HepG2 (cell line): ENCODE measurements at places on chromosomes 1 and 21.

DNA sequence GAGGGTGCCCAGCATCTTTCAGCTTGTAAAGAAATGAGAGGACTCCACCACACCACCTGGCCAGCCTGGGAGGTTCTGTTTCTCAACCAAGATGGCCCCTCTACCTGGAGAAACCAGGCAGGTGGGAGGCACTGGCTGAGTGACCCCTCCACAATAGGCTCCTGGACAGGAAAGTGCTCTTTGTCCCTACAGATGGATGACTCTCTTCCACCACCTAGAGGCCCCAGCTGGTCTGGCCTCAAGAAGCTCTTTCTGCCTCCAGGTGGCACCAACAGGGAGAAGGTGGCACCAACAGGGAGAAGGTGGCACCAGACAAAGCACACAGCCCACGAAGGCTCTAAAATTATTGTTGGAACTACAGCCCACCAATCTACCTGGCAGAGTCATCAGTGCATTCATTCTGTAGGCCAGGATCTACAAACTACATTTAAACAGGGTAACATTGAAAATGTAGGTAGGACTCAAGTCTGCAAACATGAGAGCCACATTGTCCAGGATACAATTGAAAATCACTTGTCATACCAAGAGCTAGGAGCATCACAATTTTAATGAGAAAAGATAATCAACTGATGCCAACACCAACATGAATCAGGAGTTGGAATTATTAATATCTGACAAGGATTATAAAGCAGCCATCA lies 14.4 kb downstream of the TMPRSS3 start:
- peak; percentile 69 for DNase-seq

DNA sequence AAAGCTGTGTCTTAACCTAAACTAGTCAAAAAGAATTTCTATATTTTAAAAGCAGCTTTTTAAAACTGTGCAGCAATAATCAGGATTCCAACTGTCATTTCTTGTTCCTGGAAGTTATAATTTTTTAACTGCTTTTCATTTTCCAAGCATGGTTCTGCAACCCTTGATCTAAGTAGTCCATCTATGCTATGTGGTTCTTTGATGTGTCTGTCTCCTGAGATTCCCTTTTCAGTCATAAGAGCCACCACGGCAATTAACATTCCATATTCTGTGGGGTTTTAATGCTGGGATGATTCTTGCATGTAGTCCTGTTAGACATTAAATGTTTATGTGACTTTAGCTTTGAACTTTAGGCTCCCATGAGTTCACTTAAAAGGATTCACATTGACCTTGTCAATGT lies 220.4 kb downstream of the TPR start:
- no peak for DNase-seq

DNA sequence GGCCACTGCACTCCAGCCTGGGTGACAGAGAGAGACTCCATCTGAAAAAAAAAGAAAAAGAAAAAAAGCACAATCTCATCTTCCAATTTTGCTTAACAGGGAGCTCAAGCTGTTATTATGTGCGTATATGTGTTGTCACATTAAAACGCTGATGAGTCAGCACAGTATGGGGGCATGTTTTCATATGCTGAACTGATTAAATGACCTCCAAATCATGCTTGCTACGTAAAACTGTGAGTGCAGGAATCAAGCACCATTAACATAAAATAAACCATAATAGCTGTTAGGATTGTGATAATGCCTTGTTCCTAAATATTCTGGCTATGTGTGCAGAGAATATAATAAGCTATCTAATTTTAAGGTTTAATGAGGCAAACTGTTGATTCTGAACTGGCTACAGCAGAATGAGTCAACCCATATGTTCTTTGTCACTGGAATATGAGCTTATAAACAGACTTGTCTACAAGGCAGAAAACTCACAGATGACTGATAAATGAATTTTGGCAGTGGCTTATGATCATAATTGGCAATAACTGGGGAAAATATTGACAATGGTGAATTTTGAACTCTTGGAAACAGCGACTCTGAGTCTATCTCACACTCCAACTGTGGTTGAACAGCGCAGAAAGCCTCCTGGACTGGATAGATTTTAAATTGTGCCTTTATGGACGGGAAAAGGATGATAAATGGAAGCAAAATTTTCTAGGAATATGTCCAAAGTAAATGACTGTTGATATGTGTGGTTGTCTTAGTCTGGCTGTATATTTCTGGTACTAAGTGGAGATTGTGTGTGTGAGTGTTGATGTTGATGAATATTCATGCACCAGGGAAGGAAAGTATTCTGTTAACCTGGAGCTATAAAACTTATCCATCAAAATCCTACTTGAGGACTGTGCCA lies 75.5 kb downstream of the VCAM1 start:
- no peak for DNase-seq

DNA sequence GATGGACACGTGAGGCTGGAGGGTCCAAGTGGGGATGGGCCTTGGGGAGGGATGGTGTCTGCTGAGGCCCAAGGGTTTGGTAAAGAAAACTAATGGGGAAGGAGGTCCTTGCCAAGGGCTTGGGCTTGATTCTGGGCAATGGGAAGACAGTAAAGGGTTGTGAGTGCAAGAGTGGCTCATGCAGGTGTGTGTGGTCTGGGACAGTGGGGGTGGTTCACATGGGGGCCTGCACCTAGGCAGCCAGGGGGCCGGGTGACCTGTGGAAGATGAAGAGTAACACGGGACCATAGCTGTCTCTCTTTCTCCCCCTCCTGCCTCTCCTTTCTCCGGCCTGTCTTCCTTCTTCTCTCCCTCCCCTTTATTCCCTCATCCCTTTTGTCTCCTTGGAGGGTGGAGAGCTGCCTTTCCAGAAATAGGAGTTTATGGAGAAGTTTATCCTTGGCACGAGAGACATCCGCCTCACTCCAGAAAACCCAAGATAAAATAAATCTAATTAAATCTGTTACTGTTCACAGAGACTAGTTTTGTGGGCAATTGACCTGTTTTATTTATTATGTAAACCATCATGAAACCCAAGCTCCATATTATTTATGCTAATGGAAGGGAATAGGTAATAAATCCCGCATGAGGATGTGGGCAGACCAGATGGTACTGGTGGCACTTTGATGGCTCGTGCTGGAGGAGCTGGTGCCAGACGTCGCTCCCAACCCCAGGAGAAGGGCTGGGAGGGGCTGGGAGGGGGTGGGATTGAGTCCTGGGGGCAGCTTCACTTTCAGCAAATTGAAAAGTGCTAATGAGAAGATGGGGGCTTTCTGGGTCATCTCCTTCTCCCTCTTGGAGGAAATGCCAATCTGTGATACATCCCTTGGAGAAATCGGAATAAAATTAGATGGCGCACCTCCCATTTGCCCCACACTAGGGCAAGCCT lies 272.9 kb upstream of the CSF3R start:
- DNase-seq, result no peak

DNA sequence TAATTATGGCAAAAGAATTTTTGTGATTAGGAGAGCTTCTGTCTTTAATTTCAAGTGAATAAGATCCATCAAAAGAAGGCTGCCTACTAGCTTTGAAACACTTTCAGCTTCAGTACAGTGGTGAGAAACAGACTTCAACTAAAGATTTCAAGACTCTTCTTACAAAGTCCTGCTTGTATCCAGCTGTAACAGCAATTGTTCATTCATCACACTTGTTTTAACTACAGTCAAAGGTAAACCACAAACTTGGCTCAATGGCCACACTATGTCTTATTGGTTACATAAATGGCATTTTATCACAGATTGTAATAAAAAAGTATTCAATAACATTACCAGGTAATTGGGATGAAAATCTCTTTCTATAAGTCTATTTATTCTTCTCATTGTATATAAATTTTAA lies 59.2 kb downstream of the WARS2 start:
- DNase-seq, result no peak

GRCh38 chr1:168521401-168522000 lies 22.3 kb downstream of the XCL2 start:
- DNase-seq, result no peak

GRCh38 chr1:91846007-91846638 lies 39.8 kb downstream of the TGFBR3 start:
- DNase-seq, result peak; percentile 74

GRCh38 chr1:16117369-16117768 lies 38.5 kb downstream of the EPHA2 start:
- no peak for DNase-seq

GRCh38 chr1:180178511-180179161 lies 24.0 kb downstream of the QSOX1 start:
- peak; percentile 25 for DNase-seq

- DNase-seq, result peak; percentile 87
These were observed 104.8 kb downstream of the RERE start for GRCh38 chr1:8712413-8713231.
